ENCODE measurements at places on chromosomes 7 and 10.

DNA sequence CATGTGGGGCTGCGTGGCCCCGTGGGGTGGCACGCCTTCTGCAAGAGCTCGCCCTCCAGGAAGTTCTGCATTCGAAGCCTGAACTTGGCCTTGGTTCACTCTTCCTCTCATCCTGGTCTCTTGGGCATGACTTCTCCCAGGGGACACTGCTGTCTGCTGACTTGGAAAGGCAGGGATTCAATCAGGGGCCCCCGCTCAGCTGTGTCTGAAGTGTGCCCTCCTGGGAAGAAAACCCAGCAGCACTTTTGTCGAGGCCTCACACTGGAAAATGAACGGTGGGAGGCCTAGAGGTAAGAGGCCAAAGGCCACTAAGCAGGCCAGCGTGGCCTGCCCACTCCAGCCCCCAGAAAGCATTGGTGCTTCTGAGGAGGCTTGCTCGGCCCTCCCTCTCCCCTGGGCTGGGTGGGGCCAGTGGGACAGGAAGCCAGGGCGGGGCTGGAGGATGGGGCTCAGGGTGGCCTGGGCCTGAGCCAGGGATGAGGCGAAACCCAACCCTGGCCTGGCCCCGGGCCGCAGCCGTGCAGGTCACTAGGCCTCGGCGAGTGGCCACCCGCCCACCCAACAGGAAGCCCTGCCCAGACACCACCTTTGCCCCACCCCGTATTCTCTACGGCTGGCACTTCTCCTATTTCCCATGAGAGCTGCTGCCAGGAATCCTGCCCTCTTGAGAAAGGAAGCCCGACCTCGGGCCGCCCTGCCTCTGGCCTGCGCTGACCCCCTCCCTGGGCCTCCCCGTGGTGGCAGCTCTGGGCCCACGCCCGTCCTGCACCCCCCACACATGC, 81.1 kb downstream of the ZMIZ1 start:
- DNase-seq, result peak; percentile 27

DNA sequence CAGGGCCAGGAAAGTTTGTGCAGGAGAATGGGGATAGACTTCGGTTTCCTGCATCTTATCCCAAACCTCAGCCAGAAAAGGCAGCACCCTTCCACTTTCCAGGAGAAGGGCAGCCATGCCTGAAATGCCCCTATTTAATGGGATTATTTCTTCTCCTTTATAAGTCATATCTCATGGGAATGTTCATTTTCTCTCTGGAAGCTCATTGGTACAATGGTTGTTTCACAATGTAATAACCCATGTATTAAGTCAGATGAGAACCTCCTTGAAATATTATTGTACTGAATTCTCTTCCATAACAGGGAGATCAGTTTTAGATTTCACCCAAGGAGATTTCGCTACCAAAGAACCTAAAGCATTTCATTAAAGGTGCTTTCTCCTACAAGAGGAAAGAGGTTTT, 457.5 kb downstream of the KCNMA1 start:
- DNase-seq, result no peak

- no peak for DNase-seq
Measured at GRCh38 chr7:44324481-44325200, 753 bp downstream of the CAMK2B start.

- no peak for DNase-seq
Measured at GRCh38 chr7:12759151-12759550, 71.7 kb downstream of the ARL4A start.

DNA sequence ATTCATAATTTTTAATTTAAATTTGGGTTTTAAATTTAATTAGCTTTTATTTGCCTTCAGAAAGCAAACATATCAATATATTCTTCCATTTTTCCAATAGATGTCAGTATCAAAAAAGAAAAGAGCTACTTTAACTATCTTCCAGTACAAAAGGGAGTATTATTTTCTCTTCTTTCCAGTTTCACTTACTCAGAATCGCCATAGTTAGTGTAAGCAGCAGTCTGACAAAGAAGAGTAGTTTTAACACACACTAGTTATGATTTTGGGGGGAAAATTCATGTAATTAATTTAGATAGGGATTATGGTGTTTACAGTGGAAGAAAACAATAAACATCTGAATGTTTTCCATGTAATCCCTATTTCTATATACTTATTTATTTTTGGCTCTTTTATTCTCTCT, 272.6 kb upstream of the DGKB start:
- no peak for DNase-seq

GRCh38 chr10:132546567-132547420, 9.2 kb downstream of the INPP5A start:
- peak; percentile 21 for DNase-seq

GRCh38 chr7:5492020-5492635, 68.5 kb upstream of the TNRC18 start:
- DNase-seq, result no peak

- DNase-seq, result no peak
Measured at GRCh38 chr7:132394283-132395198, 181.7 kb downstream of the PLXNA4 start.
